Cerebellar cortex (tissue), 1 donor: ENCODE measurements at places on chromosomes 1 and 21.
A peak's percentile ranks its signal among the peaks of the same experiment; 100 is the strongest.

DNA sequence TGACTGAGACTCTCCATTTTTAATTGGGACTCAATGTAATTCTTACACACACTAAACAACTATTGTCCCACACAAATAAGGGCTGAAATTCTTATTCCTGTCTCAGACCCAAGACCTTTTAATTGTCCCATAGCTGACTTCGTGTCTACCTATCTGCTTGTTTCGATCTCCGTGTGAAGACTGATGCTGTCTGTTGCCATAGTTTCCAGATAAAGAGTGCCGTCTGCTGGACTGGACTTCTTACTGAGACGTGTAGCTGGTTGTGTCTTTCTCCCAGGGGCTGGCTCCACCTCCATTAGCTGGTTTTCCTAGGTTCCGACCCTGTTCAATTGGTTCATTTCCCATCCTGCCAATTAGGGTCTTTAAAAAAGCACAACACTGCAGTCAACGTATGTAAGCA, 235.3 kb upstream of the PLXNA2 start:
- no peak for DNase-seq

DNA sequence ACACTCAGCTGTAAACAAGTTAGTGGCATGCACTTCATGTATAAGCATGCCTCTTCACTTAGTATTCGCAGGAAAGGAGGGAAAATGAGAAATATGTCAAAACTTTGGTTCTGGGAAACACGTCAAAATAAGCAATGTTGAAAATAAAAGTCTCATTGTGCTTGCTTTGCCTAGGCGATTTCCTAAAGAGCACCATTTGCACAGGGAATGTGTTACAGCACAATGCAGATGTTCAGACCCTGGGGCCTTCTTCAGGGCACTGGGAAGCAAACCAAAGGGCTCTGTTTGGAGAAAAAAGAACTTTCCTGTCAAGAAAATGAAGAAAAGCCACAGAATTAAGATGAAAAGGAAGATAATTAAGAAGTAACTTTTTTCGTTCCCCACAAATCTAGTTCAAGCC, 98.6 kb upstream of the PLD5 start:
- no peak for DNase-seq

DNA sequence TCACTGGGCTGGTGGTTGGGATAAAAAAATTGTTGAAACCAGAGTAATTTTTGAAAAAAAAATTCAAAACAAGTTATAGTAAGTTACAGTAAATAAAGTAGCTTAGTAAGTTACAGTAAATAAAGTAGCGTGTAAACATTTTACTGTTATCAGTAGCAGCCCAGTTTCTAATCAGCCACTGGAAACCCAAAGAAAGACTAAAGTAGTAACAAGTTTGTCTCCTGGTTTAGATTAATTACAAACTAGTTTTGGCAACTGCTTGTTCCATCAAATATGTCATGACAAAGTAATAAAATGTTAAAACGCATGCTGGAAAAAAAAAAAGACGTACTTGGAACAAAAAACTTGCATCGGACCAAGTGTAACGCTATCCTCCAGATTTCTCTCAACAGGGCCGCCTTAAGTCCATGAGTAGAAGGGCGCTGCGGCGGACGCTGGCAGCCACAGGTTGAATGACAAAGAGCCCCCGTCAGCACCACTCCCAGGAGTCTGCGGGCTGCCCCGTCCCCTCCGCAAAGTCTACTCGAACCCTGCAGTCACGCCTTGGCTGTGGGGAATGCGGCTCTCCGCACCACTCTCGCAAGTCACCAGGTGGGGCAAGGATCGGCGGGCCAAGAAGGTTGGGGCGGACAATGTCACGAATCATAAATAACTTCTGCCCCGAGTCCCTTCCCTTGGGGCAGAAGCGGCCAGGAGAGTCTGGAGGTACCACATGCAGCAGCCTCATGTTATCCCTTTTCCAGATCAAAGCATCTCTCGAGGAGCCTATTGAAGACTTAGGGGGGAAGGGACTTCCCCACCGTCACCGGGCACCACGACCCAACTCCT, 837 bp downstream of the SLC16A1 start:
- DNase-seq: peak; percentile 66

- no peak for DNase-seq
Measured at GRCh38 chr1:44275991-44276405, 62.7 kb downstream of the DMAP1 start.

DNA sequence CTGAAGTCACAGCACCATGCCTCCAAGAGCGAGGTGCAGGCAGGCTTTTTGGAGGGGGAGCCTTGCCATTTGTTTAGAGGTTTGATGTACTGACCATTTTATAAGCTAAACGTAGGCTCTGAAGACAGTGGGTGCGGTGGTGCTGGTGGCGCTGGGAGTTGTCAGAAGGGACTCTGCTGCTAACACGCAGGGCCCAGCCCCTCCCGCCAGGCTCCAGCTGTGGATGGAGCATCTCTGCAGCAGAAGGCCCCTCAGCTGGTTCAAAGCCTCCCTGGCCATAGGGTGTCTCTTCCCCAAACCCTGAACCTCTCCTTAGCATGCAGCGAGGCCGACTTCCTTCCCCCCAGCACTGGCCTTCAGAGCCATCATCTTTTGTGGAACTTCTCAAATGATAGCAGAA, 105.3 kb downstream of the AJAP1 start:
- DNase-seq: no peak

DNA sequence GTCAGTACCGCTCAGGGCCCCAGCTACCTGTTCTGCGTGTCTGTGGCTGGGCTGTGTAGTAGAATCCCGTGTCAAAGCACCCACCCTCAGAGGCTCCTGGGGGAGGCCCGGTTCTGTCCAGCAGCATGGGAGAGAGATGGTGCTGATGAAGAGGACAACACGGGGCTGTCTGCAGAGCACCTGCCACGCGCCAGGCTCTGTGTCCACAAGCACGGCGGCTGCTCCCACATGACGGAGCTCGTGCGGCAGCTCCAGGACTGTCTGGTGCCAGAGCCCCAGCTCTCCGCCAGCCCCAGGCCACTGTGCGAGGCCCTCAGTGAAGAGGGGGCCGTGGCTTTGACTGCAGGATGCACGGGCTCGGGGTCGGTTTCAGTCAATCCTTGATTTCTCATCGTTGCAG, 42.0 kb upstream of the TSPEAR start:
- no peak for DNase-seq

DNA sequence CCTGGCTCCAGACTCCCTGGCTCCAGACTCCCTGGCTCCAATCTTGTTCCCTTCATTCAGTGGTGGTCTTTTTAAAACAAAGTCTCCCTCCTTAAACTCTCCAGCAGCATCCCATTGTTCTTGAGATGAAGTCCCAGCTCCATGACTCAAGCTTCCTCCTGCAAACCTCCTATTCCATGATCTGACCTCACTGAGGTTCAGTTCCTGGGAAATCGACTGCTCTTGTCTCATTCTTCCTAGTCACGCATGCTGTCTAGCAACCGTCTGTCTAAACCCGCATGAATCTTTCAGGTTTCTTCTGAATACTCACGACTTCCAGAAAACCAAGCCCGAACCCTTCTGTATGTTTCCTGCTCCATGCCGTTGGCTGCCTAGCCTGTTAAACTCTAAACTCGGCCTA, 91.9 kb downstream of the RAVER2 start:
- DNase-seq: no peak

- peak; percentile 60 for DNase-seq
Measured at GRCh38 chr1:184223216-184223615, 163.6 kb upstream of the C1orf21 start.

GRCh38 chr1:47617381-47618221, 179.8 kb downstream of the FOXD2 start:
- DNase-seq: no peak

GRCh38 chr1:234655328-234656069, 45.5 kb upstream of the IRF2BP2 start:
- no peak for DNase-seq

- no peak for DNase-seq
Measured at GRCh38 chr1:36613721-36614120, 131.0 kb upstream of the CSF3R start.

DNA sequence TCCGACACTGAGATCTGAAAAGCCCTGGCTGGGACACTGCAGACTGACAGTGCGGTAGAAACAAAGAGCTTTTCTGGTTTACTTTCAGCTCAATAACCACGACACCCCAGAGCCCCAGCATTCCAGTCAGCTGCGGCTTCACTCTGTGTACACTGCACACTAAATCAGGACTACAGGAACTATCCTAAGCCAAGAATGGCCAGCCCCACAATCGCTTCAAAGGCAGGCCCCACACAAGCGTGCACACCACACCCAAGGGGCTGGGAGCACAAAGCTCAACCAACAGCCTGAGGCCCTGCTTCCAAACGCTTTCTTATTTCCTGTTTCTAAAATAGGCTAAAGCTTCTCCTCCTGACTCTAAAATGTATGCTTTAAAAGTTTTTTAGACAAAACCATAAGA, 28.4 kb downstream of the URB1 start:
- DNase-seq: no peak

- DNase-seq: no peak
Measured at GRCh38 chr1:32480003-32480402, 15.1 kb downstream of the ZBTB8B start.

GRCh38 chr1:226672339-226672762, 66.7 kb downstream of the ITPKB start:
- DNase-seq: peak; percentile 36

GRCh38 chr1:81452693-81453366, 347.9 kb upstream of the ADGRL2 start:
- DNase-seq: no peak

DNA sequence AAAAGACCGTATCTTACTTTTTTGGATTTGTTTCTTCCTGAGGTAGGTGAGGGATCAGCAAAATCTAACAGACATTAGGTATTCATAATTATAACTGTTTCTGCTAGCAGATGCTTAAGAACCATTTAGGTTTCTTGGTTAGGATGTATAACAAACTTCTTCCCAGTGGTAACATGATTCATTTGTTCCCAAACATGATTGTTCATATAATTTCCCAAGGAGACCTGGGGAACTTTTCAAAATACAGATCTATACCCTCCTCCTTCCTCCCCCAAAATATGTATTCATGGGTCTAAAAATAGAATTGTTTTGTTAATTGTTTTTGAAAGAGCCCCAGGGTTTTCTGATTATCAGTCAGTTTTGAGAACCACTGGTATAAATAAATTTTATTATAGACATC, 228.2 kb downstream of the COP1 start:
- DNase-seq: no peak
